ENCODE measurements at places on chromosomes 11 and 22. TPM values are rescaled to one million over a fixed set of nuclear protein-coding genes. Genes with fewer than 3 reads are reported as not detected.
A peak's percentile ranks its signal among the peaks of the same experiment; 100 is the strongest.

Gene PHETA2
- total RNA-seq = 5.2 TPM

DNA sequence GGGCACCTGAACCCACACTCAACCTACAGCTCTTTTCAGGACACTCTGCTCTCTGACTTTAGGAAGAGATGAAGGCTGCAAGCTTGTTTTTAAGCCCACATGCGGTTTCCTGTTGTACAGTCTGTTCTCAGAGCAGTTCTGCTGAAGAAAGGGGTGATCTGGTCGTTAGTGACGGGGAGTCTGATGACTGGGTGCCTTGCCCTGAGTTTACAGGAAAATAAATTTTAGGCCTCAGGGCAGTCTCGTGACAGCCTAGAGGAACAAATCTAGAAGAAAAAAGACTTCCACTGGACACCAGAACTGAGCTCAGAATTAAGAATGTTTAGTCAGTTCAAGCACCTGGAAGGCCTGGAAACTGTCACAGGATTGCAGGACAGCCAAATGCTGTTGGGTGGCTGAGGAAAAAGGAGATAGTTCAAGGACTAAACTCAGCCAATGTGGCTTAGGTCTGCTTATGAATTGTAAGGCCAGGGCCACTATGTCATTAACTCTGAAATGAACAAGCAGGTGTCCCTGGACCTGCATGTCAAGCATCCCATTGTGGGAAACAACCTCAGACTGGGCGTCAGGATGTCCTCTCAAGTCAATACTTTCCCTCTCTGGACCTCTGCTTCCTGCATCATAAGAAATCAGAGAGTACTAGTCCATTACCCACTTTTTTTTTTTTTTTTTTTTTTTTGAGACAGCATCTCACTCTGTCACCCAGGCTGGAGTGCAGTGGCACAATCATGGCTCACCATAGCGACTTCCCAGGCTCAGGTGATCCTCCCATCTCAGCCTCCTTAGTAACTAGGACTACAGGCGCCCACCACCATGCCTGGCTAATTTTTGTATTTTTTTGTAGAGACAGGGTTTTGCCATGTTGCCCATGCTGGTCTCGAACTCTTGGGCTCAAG, 5.7 kb downstream of the PIK3IP1 start:
- DNase-seq = no peak

DNA sequence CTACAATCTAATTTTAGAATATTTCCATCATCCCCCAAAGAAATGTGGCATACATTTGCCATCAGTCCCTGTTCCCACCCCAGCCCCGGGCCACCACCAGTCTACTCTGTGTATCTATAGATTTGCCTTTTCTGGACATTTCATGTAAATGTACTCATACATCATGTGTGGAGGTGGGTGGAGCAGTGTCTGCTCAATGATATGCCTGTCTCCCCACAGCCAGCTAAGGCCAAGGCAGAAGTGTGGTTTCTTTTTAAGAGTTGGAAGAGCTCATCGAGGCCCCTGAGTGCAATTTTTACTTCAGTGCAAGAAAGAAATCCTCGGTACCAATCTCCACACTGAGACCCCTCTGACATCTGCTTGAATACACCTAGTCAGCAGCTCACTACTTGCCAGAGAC, 80.5 kb downstream of the TP53I11 start:
- no peak for DNase-seq

DNA sequence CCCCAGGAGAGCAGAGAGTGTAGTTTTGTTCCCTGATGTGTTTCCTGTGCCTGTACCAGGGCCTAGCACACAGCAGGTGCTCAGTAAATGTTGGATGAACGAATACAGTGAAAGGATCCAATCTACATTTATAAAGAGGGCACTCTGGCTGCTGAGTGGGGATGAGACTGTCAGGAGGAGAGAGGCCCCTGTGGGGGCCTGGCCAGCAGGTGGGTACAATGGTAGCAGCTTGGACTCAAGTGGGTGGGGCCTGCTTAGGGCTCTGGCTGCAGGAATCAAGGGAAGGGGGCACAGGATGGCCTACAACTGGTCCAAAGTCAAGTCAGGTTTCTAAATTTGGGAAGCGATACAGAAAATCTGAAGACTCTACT, 156.6 kb upstream of the GRK3 start:
- no peak for DNase-seq

- peak; percentile 15 for DNase-seq
Measured at GRCh38 chr11:80414181-80415165, 973.6 kb upstream of the TENM4 start.

Gene OR52I1
- total RNA-seq = not detected

GRCh38 chr22:37472418-37473006, 13.7 kb downstream of the MFNG start:
- no peak for DNase-seq

- no peak for DNase-seq
Measured at GRCh38 chr22:49689255-49689770, 138.4 kb downstream of the BRD1 start.

- DNase-seq = no peak
Measured at GRCh38 chr11:9719566-9720289, 55.9 kb downstream of the SWAP70 start.

Gene KRTAP5-10
- not detected for total RNA-seq

Gene MS4A6E
- not detected for total RNA-seq

DNA sequence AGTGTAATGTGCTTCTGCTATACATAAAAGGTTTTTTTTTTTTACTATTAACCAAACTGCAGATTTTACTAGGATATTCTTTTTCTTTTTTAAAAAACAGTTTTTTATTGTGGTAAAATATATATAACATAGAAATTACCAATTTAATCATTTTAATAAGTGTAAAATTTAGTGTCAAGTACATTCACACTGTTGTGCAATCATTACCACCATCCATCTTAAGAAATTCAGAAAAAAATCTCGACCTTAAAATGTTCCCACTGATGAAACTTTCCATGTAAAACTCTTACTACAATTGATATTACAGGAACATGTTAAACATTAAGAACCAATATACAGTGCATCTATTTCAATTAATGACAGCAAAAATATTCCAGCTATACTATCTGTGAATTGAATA, 244.8 kb upstream of the FAT3 start:
- no peak for DNase-seq

Gene ZNF280B
- total RNA-seq = 0.96 TPM

Gene MUC15
- total RNA-seq = 21.5 TPM

- DNase-seq = no peak
Measured at GRCh38 chr11:12696911-12697581, 22.8 kb downstream of the TEAD1 start.

- DNase-seq = peak; percentile 43
Measured at GRCh38 chr11:62540804-62541701, 5.6 kb downstream of the AHNAK start.

- DNase-seq = peak; percentile 56
Measured at GRCh38 chr11:63510360-63511047, 4.6 kb downstream of the LGALS12 start.

Gene CD248
- not detected for total RNA-seq

Gene SLC15A3
- total RNA-seq = 5.8 TPM

DNA sequence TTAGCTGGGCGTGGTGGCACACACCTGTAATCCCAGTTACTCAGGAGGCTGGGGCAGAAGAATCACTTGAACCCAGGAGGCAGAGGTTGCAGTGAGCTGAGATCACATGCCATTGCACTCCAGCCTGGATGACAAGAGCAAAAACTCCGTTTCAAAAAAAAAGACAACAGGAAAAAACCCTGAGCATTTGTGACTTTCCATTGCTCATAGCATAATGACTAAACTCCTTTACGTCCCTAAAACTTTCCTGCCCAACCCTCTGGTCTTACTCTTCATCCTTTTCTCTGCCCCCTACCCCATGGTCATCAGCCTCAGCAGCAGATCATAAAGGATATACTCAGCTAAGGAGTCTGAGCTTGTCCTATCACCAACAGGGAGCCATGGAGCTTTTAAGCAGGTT, 6.8 kb upstream of the LDLRAD3 start:
- no peak for DNase-seq

- no peak for DNase-seq
Measured at GRCh38 chr11:64368673-64369074, 9.7 kb downstream of the RPS6KA4 start.

DNA sequence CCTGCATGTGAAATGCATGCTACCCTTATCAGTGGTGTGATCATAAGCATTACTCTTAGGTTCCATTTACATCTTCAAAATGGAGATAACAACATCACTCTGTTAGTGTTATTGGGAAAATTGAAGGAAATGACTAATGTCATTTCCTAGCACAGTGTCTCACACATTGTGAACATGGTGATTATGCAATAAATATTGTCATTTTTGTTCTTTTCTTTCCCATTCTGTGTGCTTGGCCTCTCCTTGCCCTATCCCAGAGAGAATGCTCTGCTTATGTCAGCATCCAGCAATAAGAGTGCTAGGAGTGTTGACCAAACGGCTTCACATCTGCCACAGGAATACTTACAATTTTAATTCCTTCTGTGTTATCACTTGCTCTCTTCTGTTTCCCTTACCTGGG, 1024.1 kb upstream of the CCDC90B start:
- no peak for DNase-seq

Data from RPMI7951 (cell line).